ENCODE measurements at places on chromosomes 4 and X.
A peak's percentile ranks its signal among the peaks of the same experiment; 100 is the strongest.

- H3K27me3 ChIP-seq: no peaks in the 10 kb centered on the region
- no peaks in the 10 kb centered on the region for H3K4me1 ChIP-seq
Observed at GRCh38 chr4:73086095-73086868, 16.8 kb upstream of the COX18 start.

DNA sequence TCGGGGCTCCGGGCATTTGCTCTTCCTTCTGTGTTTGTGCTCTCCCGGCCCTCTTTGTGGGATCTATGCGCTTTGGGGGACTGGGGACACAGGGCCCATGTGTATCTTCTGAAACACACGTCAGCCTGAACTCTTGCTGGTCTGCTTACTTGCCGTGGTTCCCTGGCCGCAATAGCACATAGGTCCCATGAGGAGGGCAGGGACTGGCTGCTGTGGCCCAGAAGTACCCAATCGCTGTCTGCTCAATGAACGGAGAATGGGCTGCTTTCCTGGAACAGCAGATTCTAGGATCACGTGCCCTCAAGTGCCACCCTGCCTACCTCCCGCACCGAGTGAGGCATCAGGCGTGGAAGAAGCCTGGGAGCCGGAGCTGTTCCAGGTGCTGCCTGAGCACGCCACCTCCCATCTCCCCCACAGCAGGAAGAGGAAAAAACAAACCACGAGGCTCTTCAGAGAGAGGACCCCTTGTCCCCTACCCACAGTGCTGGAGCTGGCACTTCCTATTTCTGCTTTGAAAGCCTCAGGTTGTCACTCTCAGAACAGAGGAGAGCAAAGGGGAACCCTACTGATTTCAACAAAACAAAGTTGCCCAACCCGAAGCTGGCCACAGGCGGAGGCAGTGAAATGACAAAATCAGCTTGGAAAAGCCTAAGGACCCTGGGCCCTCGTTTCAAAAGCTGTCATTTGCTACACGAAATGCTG lies 3.8 kb downstream of the G6PD start:
- H3K4me3 ChIP-seq: no peak overlapping the region
- DNase-seq: peak; percentile 26
- no peaks in the 10 kb centered on the region for H3K27me3 ChIP-seq
- H3K4me1 ChIP-seq: peaks cover 42% of the 10 kb centered on the region

DNA sequence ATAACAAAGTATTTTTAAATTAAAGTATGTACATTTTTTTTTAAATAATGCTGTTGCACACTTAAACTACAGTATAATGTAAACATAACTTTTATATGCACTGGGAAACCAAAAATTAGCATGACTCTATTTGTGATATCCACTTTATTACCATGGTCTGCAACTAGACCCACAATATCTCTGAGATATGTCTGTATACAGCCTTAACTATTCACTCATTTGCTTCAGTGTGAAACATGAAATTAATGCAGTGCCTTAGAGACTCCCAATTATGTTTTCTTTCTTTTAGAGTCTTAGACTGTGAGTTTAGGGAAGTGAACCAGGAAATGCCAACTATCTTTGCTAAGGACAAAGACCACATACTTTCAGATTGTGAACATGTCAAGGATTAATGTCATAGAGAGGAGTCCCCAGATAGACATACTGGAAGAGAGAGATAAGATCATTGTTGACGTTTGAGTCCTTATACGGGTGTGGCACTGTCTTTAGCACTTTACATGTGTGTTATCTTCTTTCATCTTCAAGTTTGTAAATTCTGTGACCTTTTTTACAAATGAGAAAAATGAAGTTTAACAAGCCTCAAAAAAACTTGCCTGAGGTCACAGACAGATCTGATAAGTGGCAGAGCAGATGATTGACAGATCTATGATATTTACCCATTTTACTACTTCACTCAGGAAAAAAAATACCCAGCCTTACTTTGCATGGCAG lies 23.2 kb downstream of the CXorf58 start:
- no peaks in the 10 kb centered on the region for H3K36me3 ChIP-seq
- DNase-seq: no peak
- peaks cover 16% of the 10 kb centered on the region for H3K4me1 ChIP-seq
- no peak overlapping the region for H3K4me3 ChIP-seq

GRCh38 chrX:69037786-69038185 lies 127.5 kb downstream of the PJA1 start:
- no peaks in the 10 kb centered on the region for H3K4me1 ChIP-seq
- no peak overlapping the region for H3K27ac ChIP-seq
- no peaks in the 10 kb centered on the region for H3K36me3 ChIP-seq
- DNase-seq: no peak
- H3K4me3 ChIP-seq: no peak overlapping the region

DNA sequence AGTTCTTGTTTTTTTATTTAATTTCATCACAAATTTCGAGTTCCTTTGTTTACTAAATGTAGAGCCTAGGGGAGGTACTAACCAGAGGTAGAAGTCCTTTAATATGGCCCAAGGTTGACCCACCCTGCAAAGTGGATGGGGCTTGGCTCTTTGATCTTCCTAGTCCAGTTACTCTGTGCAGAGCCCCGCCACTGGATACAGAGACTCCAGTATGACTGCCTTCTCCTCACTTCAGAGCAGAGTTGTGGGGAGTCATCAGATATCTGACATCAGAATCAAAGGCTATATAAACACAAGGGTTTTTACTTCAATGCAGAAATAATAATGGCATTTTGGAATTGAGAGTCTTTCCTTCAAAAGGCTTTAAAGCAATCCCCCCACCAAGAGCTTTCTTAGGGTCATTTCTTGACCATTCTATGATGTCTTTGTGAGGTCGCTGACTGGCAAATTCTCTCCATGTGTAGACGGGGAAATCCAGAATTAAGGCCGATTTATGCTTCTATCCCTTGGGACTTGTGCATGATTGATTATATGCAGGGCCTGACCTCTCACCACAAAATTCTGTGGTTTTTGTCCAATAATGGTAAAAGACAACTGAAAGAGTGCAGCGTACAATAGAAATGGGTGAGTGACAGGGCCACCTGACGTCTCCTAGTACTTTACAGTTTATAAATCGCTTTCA lies 88.3 kb upstream of the CITED1 start:
- H3K27ac ChIP-seq: no peak overlapping the region
- H3K4me1 ChIP-seq: no peaks in the 10 kb centered on the region
- no peaks in the 10 kb centered on the region for H3K36me3 ChIP-seq
- no peak overlapping the region for H3K4me3 ChIP-seq
- DNase-seq: no peak

DNA sequence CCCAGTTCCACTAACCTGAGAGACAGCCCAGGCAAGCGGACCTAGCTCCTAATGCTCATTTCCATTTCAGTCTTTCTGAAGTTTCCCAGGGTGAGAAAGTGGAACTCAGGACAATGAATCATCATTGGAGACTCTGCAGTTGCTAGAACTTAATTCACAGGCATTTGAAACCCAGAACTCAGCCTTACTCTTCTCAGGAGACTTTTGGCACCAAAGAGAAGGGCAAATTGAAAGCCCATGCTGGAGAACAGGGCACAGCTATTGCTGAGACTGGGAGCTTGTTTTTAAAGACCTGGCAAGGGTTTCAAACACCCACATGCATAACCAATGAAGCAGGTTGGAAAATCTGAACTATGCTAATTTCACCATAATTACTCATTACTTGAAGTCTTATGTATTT lies 36.0 kb downstream of the BST1 start:
- no peaks in the 10 kb centered on the region for H3K4me1 ChIP-seq
- no peaks in the 10 kb centered on the region for H3K27me3 ChIP-seq
- H3K27ac ChIP-seq: no peak overlapping the region
- H3K36me3 ChIP-seq: no peaks in the 10 kb centered on the region

- H3K36me3 ChIP-seq: no peaks in the 10 kb centered on the region
- no peak overlapping the region for H3K27ac ChIP-seq
- no peak for DNase-seq
- no peaks in the 10 kb centered on the region for H3K27me3 ChIP-seq
- no peaks in the 10 kb centered on the region for H3K4me1 ChIP-seq
Observed at GRCh38 chr4:19074036-19074435, 1052.5 kb upstream of the LCORL start.

DNA sequence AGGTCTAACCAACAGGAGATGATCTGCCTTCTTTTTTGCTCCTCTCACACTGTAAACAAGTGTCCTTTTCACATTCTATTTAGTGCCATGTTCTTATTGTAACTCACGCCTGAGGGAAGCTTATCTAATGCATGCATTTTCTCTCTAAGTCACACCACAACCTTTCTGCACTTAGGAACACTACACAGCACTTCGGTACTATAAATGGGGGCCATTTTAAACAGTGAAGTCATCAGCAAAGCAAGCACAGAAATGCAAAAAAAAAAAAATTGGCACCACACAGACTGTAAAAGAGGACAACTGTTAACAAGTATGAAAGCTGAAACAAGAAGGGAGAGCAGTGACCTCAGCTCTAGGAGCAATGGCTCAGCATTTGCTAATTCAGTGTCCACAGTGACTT lies 45.2 kb downstream of the PRSS12 start:
- no peak overlapping the region for H3K4me3 ChIP-seq
- no peak for DNase-seq
- no peak overlapping the region for H3K27ac ChIP-seq
- H3K27me3 ChIP-seq: peaks cover 4% of the 10 kb centered on the region
- no peaks in the 10 kb centered on the region for H3K36me3 ChIP-seq

GRCh38 chrX:88612870-88613329 lies 134.1 kb upstream of the CPXCR1 start:
- no peak overlapping the region for H3K27ac ChIP-seq
- no peaks in the 10 kb centered on the region for H3K36me3 ChIP-seq
- H3K27me3 ChIP-seq: no peaks in the 10 kb centered on the region
- no peak overlapping the region for H3K4me3 ChIP-seq
- DNase-seq: no peak

- peaks cover 36% of the 10 kb centered on the region for H3K4me1 ChIP-seq
- no peak overlapping the region for H3K27ac ChIP-seq
- no peak overlapping the region for H3K4me3 ChIP-seq
- no peaks in the 10 kb centered on the region for H3K36me3 ChIP-seq
- DNase-seq: no peak
- H3K27me3 ChIP-seq: peaks cover 56% of the 10 kb centered on the region
Observed at GRCh38 chr4:174217273-174218126, 66.0 kb downstream of the FBXO8 start.

GRCh38 chr4:133355633-133356032 lies 206.5 kb downstream of the PCDH10 start:
- H3K36me3 ChIP-seq: no peaks in the 10 kb centered on the region
- H3K4me1 ChIP-seq: no peaks in the 10 kb centered on the region
- no peak overlapping the region for H3K4me3 ChIP-seq

DNA sequence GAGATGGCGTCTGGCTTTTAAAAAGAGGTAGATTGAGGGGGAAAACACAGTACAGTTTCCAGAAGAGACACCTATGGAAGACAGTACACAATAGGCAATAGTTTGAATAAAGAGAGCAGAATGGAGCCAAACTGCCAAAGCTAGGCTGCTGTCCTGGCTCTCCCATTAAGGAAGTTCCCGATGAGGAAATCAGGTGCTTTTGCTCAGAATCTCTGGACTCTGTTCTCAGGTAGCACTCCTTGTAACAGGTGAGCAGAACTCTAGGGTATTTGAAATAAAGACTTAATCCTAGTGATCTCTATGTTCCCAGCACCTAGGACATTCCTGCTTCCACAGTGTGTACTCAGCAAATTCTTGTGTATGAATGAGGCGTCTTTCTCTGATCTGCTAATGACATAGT lies 1.6 kb downstream of the EGF start:
- no peaks in the 10 kb centered on the region for H3K36me3 ChIP-seq
- DNase-seq: no peak
- H3K4me3 ChIP-seq: no peak overlapping the region
- H3K27ac ChIP-seq: no peak overlapping the region
- H3K27me3 ChIP-seq: no peaks in the 10 kb centered on the region
- no peaks in the 10 kb centered on the region for H3K4me1 ChIP-seq

DNA sequence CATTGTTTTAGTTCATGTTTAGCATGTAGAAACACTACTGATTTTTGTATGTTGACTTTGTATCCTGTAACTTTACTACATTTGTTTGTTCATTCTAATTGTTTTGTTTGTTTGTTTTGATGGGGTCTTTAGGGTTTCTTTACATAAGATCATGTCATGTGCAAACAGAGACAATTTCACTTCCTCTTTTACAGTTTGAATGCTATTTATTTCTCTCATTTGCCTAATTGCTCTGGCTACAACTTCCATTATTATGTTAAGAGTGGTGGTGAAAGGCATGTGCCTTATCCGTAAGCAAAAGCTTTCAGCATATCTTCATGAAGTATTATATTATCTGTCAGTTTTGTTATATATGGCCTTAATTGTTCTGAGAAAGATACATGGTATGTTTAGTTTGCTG lies 571.1 kb downstream of the PCDH7 start:
- DNase-seq: no peak
- no peaks in the 10 kb centered on the region for H3K27me3 ChIP-seq
- H3K27ac ChIP-seq: no peak overlapping the region
- H3K36me3 ChIP-seq: no peaks in the 10 kb centered on the region
- no peak overlapping the region for H3K4me3 ChIP-seq
- no peaks in the 10 kb centered on the region for H3K4me1 ChIP-seq

DNA sequence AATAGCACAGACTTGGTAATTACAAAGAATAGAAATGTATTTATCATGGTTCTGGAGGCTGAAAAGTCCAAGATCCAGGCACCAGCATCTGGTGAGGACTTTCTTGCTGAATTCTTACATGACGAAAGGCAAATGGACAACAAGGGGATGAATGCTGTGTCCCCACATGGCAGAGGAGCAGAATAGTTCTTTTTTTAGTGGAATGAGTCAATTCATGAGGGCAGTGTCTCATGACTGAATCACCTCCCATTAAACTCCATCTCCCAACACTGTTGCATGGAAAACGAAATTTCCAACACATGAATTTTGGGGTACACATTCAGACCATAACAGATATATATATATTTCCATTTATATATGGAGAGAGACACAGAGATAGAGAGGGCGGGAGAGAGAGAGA lies 628.3 kb downstream of the TRIML1 start:
- DNase-seq: no peak
- no peak overlapping the region for H3K4me3 ChIP-seq
- H3K36me3 ChIP-seq: no peaks in the 10 kb centered on the region
- H3K4me1 ChIP-seq: no peaks in the 10 kb centered on the region

DNA sequence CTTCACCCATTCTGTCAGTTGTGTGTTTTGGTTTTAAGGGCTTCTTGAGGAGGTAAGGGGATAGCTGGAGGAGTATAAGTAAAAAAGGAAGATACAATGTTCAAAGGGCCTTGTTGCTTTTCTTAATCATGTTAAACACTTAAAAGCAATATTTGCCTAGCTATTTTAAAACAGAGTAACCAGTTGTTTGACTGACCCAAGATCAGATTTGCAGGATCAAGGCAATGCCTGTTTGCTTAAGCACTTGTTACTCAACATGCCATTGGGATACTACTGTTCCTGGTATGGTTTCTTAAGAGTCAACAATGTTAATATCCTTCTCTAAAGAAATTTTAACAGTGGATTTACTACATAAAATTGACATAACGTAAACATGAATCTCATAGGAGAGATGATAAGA lies 2.6 kb downstream of the DCLK2 start:
- H3K36me3 ChIP-seq: no peaks in the 10 kb centered on the region
- H3K4me1 ChIP-seq: no peaks in the 10 kb centered on the region
- no peak overlapping the region for H3K4me3 ChIP-seq
- peaks cover 15% of the 10 kb centered on the region for H3K27me3 ChIP-seq
- H3K27ac ChIP-seq: no peak overlapping the region

- H3K36me3 ChIP-seq: no peaks in the 10 kb centered on the region
- H3K4me1 ChIP-seq: no peaks in the 10 kb centered on the region
- no peak overlapping the region for H3K27ac ChIP-seq
- no peaks in the 10 kb centered on the region for H3K27me3 ChIP-seq
Observed at GRCh38 chr4:145230726-145231125, 50.3 kb upstream of the OTUD4 start.

Data from CD8-positive, alpha-beta memory T cell (primary cell).